ENCODE measurements at places on chromosomes 6 and 20.

DNA sequence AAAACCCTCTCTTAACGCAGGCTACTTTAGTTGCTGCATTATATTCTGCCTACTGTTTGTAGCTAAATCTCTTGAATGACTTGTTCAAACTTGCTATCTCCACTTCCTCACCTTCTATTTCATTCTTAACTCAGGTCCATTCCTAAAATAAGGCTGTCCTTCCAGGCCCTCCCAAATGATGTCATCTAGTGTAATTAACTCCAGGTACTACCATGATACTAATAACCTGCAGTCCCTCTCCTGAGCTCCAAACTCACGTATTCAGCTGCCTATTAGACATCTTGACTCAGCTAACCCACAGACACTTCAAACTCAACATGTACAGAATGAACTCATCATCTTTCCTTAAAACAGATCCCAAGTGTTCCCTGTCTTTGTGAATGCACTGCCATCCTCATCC lies 10.5 kb upstream of the TOP1 start:
- DNase-seq = no peak

GRCh38 chr20:58579819-58580473 lies 64.7 kb upstream of the APCDD1L start:
- no peak for DNase-seq

GRCh38 chr20:47067776-47068175 lies 173.1 kb downstream of the EYA2 start:
- DNase-seq = no peak

- no peak for DNase-seq
Observed at GRCh38 chr6:127348028-127348661, 4.7 kb upstream of the ECHDC1 start.

DNA sequence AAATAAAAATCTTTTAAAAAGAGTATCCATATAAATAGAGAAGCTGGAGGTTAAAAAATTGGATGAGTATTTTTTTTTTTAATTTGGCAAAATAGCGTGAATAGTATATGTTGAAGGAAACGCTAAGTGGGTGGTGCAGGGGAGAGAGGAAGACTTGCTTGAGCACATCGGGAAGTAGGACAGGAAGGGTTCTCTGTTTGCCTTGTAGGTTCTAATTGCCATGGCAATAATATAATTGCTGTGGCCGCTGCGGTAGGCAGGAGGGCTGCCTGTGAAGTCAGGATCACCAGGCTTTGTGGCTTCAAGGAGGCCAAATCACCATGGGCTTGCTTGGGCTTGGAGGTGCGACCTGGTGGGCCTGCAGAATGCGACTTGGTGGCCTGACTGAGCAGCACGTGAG lies 35.1 kb downstream of the IGF2R start:
- no peak for DNase-seq

DNA sequence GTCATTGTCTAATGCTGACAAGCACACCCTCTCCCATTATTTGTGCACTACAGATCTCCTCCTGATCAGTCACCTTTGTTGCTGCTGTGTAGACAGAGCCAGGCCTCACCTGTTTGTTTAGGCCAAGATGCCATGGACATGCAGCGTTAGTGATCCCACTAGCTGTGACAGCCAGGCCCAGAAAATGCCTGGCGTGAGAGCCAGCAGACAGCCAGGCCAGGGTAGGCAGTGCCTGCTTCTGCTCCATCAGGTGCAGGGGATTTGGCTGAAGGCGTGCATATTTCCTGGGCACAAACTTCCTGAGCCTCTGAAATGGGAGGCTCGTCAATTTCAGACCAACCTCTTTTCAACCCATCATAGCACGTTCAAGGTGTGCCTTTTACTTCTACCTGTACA lies 27.3 kb downstream of the MANBAL start:
- DNase-seq = no peak

DNA sequence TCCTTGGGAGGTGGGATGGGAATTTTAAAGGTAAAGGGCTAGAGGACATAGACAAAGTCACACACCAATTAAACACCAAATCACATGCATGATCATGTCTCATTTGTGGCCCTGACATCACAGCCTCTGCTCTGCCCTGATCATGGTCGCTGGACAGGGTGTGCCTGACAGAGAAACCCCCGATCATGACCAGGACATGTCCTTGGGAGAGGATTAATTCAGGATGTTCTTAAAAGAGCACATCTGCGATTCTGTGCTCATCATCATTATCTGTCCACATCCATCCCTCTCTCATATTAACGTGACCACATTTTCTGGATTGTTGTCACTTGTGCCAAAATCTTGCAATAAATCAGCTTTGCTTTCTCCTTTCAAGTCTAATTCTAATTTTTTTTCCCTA lies 7.7 kb upstream of the PBOV1 start:
- no peak for DNase-seq

DNA sequence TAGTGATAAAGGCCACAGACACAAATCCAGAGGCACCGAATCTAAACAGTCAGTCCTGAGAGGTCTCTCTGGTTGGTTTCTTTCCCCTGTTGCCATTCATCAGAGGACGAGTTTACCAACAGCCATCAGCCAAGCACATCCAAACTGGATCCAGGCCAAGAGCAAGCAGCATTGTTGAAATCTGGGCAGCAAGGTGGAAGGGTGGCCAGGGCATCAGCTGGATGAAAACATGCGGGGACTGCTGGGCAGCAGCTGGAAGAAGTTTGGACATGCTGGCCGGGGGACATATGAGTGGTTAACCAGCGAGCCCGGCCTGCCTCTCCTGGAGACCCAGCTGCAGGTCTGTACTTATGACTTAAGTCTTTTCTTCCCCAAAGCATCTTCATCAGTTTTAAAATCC lies at the start of gene SMIM28:
Gene SMIM28, plus strand, starts transcription at position 62 of the 400 bp plus-strand sequence. Its CDS starts 168 bp downstream, at position 230.
- no peak for DNase-seq

- peak; percentile 14 for DNase-seq
Observed at GRCh38 chr6:165845493-165845892, 182.5 kb upstream of the PDE10A start.

- DNase-seq = no peak
Observed at GRCh38 chr6:77972334-77972733, 319.5 kb downstream of the MEI4 start.

DNA sequence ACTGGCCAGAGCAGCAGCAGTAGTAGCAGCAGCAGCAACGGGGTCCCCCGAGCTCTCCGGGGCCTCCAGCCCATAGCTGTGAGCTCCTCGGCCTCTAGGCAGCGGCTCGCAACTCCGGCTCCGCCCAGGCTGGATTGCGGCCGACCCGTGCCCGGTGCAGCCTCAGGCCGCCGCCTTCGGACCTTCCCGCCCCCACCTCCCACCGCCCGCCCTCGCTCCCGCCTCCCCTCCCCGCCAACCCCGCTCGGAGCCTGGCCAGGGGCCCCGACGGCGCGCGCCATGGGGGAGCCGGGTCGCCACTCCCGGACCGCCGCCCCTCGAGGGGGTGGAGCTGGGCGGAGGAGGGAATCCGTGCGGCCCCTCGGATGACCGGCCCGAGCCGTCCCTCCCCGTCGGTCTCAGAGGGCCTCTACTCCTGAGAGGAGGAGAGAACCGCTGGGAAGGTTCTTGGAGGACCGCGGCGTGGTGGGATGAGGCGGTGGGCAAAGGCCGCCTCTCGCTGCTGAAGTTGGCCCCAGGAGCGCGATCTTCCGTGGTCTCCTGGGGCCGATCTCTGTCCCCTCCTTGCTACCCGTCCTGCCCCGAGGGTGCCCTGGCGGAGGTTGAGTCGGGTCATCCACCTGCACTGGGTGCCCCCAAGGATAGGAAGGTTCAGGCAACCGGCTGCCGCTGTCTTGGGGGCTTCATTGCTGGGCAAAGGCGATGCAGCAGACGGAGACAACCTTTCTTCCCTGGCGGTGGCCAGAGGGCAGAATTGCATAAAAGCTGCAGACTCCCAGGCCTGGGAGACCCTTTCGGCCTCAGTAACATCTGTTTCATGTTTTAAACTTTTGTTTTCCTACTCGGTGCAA lies at the start of gene ADAM33:
Gene ADAM33, minus strand, starts transcription at position 80 of the 851 bp plus-strand sequence. Its CDS starts 6 bp downstream, at position 74.
- DNase-seq = no peak

DNA sequence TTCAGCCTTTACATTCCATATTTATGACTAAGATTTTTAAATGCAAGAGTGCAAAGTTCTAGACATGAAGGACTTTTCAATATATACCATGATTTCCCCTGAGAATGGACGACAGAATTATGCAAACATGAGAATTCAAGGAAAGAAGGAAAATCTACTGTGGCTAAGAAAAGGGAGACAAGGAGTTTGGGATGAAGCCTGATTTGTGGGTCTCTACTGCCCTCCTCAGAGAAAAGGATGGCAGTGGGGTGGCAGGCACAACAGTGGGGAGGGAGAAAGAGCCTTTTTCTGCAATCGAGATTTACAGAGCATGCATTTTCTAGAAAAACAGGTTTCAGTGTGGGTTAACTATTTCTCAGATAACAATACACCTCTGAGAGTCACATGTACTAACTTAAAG lies 466.9 kb upstream of the NRSN1 start:
- peak; percentile 4 for DNase-seq

All from fibroblast of skin of left biceps (primary cell).